ENCODE measurements at places on chromosomes 6 and 20.

DNA sequence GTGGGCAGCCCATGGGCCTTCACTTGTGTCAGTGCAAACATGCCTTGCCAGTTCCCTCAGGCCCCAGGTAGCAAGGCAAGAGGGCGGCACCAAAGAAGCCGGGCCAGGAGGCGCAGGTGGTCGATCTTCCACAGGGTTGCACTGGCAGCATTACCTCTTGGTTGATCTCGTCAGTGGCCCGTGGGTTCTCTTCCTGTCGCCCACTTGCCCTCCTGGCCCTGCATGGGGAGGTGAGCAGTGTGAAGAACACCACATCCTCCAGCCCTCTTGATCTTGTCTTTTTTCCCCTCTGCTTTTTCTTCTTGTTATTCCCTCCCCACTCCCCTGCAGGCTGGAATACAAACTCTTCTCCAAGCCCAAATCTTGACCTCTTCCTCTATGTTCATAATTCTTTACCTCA, 3.0 kb upstream of the CST11 start:
- H3K36me3 ChIP-seq: no peaks in the 10 kb centered on the region
- no peak for DNase-seq
- peaks cover 5% of the 10 kb centered on the region for H3K27me3 ChIP-seq
- H3K27ac ChIP-seq: no peak overlapping the region
- no peaks in the 10 kb centered on the region for H3K4me1 ChIP-seq
- no peak overlapping the region for H3K4me3 ChIP-seq

GRCh38 chr6:152598421-152598820, 38.7 kb downstream of the SYNE1 start:
- no peak overlapping the region for H3K27ac ChIP-seq
- H3K4me3 ChIP-seq: no peak overlapping the region
- H3K36me3 ChIP-seq: no peaks in the 10 kb centered on the region
- DNase-seq: no peak
- H3K27me3 ChIP-seq: peaks cover 9% of the 10 kb centered on the region

DNA sequence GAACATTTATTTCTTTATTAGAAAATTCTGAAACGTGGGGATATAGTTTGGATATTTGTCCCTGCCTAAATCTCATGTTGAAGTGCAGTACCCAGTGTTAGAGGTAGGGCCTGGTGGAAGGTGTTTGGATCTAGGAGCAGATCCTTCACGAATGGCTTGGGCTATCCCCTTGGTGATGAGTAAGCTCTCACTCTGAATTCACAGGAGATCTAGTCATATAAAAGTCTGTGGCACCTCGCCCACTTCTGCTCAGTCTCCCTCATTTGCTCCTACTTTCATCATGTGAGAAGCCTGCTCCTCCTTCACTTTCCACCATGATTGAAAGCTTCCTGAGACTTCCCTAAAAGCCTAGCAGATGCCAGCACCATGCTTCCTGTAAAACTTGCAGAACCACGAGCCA, 96.8 kb upstream of the GJE1 start:
- no peak overlapping the region for H3K4me3 ChIP-seq
- H3K36me3 ChIP-seq: no peaks in the 10 kb centered on the region
- no peak overlapping the region for H3K27ac ChIP-seq
- no peaks in the 10 kb centered on the region for H3K4me1 ChIP-seq
- no peak for DNase-seq
- H3K27me3 ChIP-seq: no peaks in the 10 kb centered on the region

DNA sequence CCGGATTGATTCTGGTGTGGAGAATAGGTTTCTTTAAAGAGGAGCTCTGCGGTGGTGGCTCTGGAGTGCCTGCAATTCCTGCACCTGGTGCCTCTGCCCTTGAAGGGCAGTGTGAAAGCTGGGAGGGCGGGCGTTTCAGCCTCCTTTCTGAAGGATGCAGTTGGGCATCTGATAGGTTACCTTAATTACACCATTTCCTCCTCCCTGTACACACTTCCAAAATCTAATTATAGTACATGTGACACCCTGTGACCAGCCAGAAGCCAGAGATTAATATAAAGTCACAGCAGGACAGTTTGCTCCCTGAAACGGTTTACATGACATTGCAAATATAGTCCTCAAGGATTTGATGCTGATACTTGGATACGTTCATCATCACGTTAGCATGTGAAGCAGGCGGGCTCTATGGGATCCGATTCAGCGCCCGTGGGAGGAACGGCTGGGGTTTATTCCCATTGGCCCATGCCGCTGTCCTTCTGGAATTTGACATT, 548.2 kb downstream of the QKI start:
- no peak overlapping the region for H3K4me3 ChIP-seq
- peaks cover 10% of the 10 kb centered on the region for H3K27me3 ChIP-seq
- no peaks in the 10 kb centered on the region for H3K4me1 ChIP-seq
- no peak overlapping the region for H3K27ac ChIP-seq

DNA sequence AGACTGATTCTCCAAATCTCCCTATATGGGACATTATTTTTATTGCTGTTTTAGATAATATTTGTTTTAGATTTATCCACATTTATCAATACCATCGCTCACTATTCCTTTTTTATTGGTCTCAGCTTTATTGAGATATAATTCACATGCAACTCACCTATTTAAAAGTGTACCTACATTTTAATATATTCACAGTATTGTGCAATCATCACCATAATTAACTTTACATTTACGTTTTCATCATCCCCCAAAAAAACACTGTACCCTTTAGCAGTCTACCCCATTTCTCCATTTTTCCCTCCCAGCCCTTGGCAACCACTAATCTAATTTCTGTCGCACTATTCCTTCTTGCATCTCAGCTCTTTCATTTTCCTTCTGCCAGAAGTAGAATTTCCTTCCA, 110.8 kb upstream of the HDAC2 start:
- no peaks in the 10 kb centered on the region for H3K4me1 ChIP-seq
- H3K4me3 ChIP-seq: no peak overlapping the region
- peaks cover 4% of the 10 kb centered on the region for H3K27me3 ChIP-seq
- H3K36me3 ChIP-seq: no peaks in the 10 kb centered on the region
- no peak for DNase-seq
- H3K27ac ChIP-seq: no peak overlapping the region

DNA sequence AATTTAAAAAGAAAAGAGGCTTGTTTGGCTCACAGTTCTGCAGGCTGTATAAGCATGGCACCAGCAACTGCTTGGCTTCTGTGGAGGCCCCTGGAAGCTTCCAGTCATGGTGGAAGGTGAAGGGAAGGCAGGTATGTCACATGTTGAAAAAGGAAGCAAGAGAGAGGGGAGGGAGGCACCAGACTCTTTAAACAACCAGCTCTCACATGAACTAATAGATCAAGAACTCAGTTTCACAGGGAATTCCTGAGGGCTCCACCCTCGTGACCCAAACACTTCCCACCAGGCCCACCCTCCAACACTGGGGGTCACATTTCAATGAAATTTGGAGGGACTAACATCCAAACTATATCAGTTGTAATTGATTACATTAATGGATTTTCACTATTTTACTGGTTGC, 127.9 kb upstream of the MLIP start:
- no peak for DNase-seq
- peaks cover 6% of the 10 kb centered on the region for H3K27me3 ChIP-seq
- no peaks in the 10 kb centered on the region for H3K4me1 ChIP-seq

GRCh38 chr6:17429383-17430061, 36.1 kb downstream of the CAP2 start:
- no peak overlapping the region for H3K27ac ChIP-seq
- H3K4me1 ChIP-seq: no peaks in the 10 kb centered on the region
- H3K27me3 ChIP-seq: peaks cover 4% of the 10 kb centered on the region

- H3K36me3 ChIP-seq: no peaks in the 10 kb centered on the region
- H3K4me1 ChIP-seq: peaks cover 19% of the 10 kb centered on the region
- peaks cover 8% of the 10 kb centered on the region for H3K27me3 ChIP-seq
- peak; percentile 58 for DNase-seq
Observed at GRCh38 chr20:48897305-48898010, 24.1 kb upstream of the ARFGEF2 start.

DNA sequence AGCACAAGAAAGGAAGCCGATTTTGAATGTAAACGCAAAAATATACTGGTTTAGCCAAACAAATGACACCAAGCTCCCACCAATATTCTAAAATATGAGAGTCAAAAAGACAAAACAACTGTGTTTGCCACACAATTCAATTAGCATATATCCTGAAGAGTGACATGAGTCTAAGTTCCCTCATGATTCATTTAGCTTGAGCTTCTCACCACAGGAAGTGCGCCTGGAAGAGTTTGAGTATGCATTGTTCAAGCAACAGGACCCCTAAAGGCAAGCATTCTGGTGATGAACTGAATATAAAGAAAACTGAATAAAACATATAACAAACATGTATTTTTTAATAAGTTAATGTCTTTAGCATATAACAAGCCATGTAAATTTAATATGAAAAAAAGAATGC, 115.2 kb upstream of the RUNX2 start:
- H3K4me1 ChIP-seq: peaks cover 5% of the 10 kb centered on the region
- H3K27me3 ChIP-seq: no peaks in the 10 kb centered on the region
- no peak overlapping the region for H3K4me3 ChIP-seq
- peaks cover 34% of the 10 kb centered on the region for H3K36me3 ChIP-seq

- peaks cover 28% of the 10 kb centered on the region for H3K4me1 ChIP-seq
- no peaks in the 10 kb centered on the region for H3K27me3 ChIP-seq
Observed at GRCh38 chr6:89406141-89406540, 5.9 kb downstream of the RRAGD start.

GRCh38 chr20:16062661-16063581, 510.3 kb downstream of the KIF16B start:
- peaks cover 27% of the 10 kb centered on the region for H3K4me1 ChIP-seq
- peaks cover 8% of the 10 kb centered on the region for H3K36me3 ChIP-seq
- DNase-seq: no peak

DNA sequence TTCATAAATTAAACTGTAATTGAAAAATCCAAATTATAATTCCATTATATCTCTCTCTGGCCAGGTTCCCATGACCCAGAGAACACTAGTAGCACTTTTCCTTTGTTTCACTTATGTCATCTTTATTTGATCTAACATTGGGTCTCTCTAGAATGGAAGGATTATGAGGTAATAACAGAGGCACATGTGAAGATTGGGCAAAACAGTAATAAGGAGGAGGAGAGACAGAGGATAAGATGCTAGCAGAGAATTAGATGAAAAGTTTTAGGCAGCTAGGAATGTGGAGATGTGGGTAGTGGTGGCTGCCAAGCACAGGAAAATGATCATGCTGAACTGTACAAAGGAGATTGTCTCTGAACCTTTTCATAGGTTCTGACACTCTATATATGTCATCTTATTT, 3.3 kb downstream of the TAB2 start:
- DNase-seq: no peak
- H3K36me3 ChIP-seq: peaks cover 12% of the 10 kb centered on the region
- H3K4me3 ChIP-seq: peak overlapping the region; percentile 51
- no peaks in the 10 kb centered on the region for H3K27me3 ChIP-seq
- H3K27ac ChIP-seq: peak overlapping the region; percentile 1

DNA sequence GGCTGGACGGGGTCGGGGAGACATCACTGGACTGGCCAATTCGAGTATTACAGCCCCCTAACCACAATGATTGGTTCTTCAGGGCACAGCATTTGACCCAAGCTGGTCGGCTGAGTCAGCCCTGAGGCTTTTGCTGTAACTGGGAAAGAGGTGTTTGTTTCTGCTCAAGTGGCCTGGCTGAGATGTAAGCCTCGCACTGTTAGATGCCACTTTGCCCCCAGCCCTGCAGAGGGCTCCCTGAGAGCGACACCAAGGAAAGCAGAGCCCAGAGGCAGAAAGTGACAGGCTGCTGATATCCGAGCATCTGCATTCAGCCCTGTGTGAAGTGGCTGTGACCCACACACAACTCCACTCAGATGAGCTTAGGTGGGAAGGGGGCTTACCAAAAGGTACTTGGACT, 19.4 kb downstream of the ERGIC3 start:
- DNase-seq: no peak
- no peaks in the 10 kb centered on the region for H3K27me3 ChIP-seq
- H3K36me3 ChIP-seq: peaks cover 16% of the 10 kb centered on the region

GRCh38 chr20:1295276-1295930, 29.3 kb downstream of the SNPH start:
- no peaks in the 10 kb centered on the region for H3K4me1 ChIP-seq
- H3K27ac ChIP-seq: no peak overlapping the region
- H3K27me3 ChIP-seq: no peaks in the 10 kb centered on the region
- H3K36me3 ChIP-seq: no peaks in the 10 kb centered on the region

DNA sequence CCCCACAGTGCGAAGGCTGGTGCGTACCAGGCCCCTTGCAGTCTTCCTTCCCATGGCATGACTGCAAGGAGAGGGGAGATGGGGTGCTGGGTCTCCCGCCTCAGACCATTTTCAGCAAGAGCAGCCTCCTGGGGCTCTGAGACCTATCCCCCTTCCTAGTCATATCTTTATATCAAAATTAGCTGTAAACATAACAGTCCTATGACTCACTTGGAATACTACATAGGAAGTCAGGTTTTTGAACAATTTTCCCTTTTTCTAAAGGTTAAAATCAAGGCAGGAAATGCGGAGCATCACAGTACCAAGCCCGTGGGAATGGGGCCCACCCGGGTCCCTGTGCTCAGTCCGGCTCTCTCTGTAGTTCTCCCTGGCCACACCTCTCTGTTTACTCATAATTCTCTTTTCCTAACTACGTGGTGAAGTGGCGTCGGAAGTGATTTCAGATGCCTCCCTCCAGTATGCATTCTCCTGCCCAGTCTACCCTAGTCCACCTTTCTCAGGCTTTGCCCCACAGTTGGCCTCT, 109.8 kb upstream of the TMEM170B start:
- H3K4me3 ChIP-seq: no peak overlapping the region
- no peak for DNase-seq
- H3K27me3 ChIP-seq: no peaks in the 10 kb centered on the region
- H3K4me1 ChIP-seq: peaks cover 44% of the 10 kb centered on the region
- no peaks in the 10 kb centered on the region for H3K36me3 ChIP-seq

GRCh38 chr20:37267667-37268313, 6.2 kb upstream of the GHRH start:
- DNase-seq: no peak
- peak overlapping the region; percentile 79 for H3K27ac ChIP-seq
- no peak overlapping the region for H3K4me3 ChIP-seq
- no peaks in the 10 kb centered on the region for H3K27me3 ChIP-seq

- peaks cover 5% of the 10 kb centered on the region for H3K36me3 ChIP-seq
- H3K27me3 ChIP-seq: no peaks in the 10 kb centered on the region
- H3K4me3 ChIP-seq: peak overlapping the region; percentile 81
Observed at GRCh38 chr6:106520711-106521401, 108.4 kb downstream of the RTN4IP1 start.

DNA sequence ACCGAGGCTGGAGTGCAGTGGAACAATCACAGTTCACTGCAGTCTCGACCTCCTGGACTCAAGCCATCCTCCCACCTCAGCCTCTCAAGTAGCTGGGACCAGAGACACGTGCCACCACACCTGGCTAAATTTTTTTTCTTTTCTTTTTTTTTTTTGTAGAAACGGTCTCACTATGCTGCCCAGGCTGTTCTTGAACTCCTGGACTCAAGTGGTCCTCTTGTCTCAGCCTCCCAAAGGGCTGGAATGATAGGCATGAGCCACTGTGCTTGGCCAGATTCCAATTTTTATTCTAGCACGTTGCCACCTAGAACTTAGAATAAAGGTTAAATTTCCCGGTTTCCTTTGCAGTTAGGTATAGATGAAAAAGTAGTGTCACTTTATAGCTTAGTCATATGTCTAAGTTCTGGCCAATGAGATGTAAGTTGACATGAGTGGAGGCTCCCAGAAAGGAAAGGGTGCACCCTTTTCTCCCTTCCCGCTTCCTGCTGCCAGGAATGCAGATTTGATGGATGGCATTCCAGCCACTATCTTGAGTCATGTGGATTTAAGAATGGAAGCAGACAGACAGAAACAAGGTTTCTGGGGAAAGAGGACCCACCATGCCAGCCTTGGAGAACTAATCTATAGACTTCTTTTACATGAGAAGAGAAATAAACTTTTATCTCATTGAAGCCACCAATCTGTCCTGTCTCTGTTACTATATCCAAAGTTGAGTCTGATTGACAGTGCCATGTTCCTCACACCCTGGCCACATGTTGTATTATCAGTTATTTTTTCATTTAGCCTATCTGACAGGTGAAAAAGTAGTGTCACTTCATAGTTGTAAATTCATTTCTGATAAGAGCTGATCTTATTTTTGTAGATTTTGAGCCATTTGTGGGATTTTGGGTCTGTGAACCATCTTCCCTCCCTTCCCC, 60.6 kb upstream of the NCOA3 start:
- H3K4me1 ChIP-seq: peaks cover 12% of the 10 kb centered on the region
- DNase-seq: no peak
- H3K36me3 ChIP-seq: no peaks in the 10 kb centered on the region
- no peak overlapping the region for H3K4me3 ChIP-seq
